ENCODE measurements at places on chromosomes 5 and 9.

GRCh38 chr9:105572455-105572854, 14.5 kb downstream of the FKTN start:
- no peak for DNase-seq

GRCh38 chr5:21807953-21808352, 1045.2 kb downstream of the CDH12 start:
- no peak for DNase-seq

DNA sequence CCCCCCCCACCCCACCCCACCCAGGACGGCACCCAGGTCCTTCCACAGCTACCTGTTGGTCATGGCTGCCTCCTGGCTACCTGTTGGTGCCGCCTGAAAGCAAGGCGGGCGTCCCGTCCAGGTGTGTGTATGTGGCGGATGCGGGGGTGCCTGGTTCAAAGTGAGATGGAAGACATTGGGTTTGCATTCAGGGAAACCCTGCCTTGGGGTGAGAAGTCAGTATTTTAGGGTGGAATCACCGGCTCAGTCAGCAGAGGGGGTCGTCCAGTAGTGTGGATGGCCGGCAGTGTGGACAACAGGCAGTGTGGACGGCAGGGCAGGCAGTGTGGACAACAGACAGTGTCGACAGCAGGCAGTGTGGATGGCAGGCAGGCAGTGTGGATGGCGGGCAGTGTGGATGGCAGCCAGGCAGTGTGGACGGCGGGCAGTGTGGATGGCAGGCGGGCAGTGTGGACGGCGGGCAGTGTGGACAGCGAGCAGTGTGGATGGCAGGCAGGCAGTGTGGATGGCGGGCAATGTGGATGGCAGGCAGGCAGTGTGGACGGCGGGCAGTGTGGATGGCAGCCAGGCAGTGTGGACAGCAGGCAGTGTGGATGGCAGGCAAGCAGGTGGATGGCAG, 28.0 kb downstream of the NKD2 start:
- DNase-seq, result no peak

- no peak for DNase-seq
Measured at GRCh38 chr5:31427013-31427723, 104.7 kb downstream of the DROSHA start.

- no peak for DNase-seq
Measured at GRCh38 chr9:100104314-100104713, 5.3 kb downstream of the INVS start.

- no peak for DNase-seq
Measured at GRCh38 chr9:100269656-100270055, 83.1 kb downstream of the TEX10 start.

GRCh38 chr5:107570805-107571531, 99.8 kb downstream of the EFNA5 start:
- DNase-seq, result peak; percentile 28

DNA sequence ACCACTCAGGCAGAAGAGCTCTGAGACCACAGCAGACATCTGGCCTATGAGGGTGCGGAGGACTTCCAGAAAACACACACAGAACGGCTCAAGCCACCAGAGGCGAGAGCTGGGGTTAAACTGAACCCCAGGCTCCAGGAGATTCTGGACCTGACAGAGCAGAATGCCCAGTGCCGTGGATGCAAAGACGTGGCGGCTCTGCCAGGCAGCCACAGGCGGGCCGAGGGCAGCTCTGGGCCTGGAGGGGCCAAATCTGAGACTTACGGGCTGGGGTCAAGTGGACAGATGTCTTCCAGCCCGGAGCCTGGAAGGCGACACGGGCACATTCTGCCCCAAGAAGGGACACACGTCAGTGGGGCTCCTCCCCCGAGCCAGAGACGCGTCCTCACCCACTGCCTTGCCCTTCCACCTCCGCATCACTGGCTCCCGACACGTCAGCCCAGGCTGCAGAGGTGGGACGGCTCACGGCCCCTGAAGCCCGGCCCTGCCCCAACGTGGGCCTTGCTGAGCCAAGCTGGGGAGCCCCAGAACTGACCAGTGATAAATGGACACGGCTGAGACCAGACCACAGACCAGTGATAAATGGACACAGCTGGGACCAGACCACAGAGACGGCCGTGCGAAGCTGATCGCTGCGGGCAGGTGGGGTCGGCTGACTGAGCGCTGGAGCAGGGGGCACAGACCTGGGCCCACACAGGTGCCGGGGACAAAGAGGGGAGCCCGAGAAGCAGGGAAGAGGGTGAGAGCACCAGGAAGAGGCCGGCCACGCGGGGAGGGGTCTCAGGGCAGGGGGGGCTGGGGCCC, 40.9 kb upstream of the NSMF start:
- no peak for DNase-seq

- DNase-seq, result no peak
Measured at GRCh38 chr9:26935847-26936246, 11.2 kb downstream of the PLAA start.

DNA sequence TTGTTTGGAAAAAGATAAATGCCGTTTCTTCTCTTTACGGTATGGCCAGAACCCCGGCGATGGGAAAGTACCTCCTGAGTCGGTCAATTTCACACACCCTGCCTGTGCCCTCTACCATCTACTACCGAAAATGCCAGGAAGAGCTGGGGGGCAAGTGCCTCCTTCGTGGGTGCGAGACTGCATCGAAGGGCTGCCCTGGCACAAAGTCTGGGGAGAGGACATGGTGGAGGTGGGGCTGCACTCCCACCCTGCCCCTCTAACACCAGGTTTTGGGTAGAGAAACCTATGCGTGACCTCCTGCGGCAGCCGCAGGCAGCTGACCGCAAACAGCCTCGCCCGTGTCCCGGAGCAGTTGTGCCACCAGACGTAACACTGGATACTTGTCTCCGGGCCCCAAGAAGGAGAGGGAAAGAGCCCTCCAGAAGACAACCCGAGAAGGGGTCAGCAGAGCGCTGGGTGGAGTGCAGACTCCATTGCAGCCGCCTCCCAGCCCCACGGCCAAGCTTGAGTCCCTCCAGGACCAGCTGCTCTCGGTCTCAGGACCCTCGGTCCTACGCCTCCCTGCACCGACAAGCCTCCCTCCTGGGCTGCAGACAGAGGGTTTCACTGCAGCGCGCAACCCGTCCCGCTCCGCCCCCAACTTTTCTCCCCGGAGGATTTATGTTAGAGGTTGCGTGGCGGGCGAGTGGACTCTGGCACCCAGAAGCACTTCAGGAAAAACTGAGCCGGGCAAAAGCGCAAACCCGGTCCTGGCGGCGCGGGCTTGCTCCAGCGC, 823 bp upstream of the PRDM6 start:
- DNase-seq, result no peak

- DNase-seq, result no peak
Measured at GRCh38 chr5:54742417-54742891, 224.9 kb downstream of the SNX18 start.

DNA sequence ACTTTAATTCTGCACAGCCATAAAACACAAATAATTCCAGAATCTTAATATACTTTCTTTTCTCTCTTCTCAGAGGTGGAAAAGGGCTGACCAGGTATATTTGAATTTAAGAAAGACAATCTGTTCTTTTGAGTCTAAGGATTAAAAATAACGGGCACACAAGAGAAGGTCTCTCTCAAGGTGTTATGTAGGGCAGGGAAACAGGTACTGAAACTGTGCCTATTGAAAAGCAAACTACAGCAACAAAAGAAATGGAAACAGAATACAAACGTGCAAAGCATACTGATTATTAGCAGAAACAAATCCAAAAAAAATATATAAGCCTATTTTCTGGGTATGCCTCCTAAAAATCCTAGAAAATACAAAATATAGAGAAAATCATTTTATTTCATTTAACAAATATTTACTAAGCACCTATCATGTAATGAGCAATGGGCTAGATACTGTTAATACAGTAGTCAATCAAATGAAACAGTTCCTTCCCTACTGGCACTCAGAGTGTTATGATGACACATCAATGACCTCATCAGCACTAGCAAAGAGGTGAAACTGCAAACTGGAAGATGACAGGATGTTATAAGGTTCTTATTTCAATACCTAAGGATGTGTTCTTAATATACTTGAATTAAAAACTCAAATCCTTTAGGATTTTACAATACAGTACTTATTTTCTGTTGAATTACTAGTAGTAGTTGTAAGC, 87.7 kb downstream of the AUH start:
- no peak for DNase-seq

DNA sequence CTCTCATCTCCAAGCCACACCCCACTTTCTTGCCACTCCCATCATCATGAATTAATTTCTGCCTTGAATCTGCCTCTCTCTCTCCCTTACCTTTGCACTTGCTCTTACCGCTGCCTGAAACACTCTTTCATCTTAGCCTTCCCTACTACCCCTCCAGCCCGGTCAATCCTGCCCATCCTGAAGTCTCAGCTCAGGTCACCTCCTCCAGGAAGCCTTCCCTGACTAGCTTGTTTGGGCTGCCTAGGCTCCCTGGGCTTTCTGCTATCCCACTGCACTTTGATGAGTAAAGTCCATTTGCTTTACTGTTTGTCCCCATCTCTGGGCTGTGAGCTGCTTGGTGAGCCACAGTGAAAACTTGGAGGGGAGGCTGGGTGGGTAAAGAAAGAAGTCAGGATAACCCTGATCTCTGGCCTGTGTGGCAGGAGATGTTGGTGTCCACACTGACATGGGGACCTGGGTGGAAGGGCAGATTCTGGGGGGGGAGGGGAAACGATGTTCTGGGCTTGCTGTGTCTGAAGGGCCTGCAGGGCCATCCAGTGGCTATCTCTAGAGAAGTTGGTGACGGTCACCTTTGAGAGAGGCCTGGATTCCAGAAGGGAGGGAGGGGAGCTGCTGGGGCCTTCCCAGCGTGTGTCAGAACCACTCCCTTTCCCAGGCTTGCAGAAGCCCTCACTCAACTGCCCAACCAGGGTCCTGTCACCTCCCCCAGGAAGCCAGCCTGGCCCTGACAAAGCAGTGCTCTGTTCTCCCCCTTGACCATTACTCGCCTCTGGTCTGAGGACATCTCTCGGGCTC, 75.0 kb upstream of the DAB2IP start:
- no peak for DNase-seq

DNA sequence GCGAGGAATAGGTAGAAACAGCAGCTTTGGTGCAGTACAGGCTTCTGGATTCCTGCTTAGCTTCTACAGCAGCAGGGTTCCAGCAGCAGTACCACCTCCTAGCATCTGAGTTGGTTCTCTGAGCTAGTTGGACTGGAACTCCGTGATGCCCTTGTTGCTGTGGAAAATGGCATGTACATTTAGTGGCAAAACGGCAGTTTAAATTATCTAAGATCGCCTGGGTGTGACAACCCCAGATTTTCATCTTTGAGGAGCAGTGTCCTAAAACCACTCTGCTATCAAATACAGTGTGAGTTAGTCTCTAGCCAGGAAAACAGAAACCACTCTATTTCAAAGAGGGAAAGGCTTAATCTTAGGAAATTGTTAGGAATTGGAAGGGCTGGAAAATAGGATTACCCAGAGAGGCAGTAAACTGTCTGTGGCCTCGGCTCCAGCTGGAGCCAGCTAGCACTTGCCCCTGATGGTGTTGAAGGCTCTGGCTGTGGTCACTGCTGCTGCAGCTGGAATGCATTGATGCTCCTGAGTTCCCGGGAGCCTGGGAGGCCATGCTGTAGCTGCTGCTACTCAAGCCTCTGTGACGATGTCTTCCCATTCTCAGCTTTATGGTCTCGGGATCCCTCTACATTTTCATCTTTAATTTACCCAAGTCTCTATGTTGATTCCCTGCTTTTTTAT, 29.4 kb downstream of the RAD23B start:
- no peak for DNase-seq

- DNase-seq, result no peak
Measured at GRCh38 chr5:14783691-14784090, 87.9 kb downstream of the ANKH start.

GRCh38 chr9:109385499-109385898, 64.6 kb upstream of the EPB41L4B start:
- DNase-seq, result no peak

DNA sequence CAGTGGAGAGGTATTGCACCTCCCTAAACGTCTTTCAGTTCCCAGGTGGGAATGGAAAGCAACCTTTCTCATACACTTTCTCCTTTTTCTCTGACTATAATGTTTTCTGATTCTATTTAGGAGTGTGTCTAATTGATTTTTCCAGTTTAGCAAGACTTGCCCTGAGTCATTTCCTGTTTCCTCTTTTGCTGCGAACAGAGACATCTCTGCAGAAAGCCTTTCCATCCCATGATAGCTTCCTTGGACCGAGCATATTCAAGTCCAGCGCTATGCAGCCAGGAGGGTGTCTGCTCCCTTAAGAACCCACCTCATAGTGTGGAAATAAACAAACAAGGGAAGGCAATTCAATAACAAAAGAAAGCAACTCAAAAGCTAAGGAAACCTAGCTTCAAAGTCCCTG, 60.0 kb upstream of the CDH6 start:
- DNase-seq, result no peak

- DNase-seq, result no peak
Measured at GRCh38 chr9:76891874-76892273, 14.0 kb downstream of the PRUNE2 start.

DNA sequence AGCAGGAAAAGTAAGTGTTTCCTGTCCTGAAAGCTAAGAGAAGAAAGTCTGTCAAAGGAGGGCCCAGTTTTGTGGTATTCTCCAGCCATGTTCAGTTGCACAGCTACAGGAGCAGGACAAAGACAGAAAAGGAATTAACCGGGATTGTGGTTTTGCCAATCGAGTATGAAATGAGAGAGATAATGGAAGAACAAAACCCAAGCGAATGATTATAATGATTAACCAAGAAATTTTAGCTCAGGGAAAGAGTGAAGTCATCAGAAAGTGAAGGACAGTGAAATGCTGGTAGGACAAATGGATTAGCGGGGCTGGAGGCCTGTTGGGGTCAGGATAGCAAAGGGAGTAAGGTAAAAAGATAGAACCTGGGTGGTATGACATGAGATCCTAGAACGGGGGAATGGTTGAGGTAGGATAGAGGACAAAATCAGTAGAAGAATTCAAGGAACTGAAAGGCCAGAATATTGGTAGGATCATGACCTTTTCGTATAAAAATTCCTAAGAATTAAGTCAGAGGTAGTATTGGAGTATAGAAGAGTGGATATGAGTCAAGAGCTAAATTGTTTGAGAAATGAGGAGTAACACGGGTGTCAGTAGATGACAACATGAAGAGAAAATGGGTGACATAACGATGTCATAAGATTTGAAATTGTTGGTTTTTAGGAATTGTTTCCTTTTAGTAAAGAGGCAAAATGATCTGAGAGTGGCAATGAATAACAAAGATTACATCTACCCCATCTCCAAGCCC, 52.8 kb downstream of the DIAPH1 start:
- no peak for DNase-seq

- DNase-seq, result no peak
Measured at GRCh38 chr5:142782976-142783530, 12.9 kb downstream of the ARHGAP26 start.

GRCh38 chr9:70534471-70534870, 120.0 kb upstream of the KLF9 start:
- DNase-seq, result no peak

- DNase-seq, result no peak
Measured at GRCh38 chr9:22238809-22239684, 207.6 kb upstream of the DMRTA1 start.

GRCh38 chr5:180360078-180360957, 7.2 kb upstream of the GFPT2 start:
- no peak for DNase-seq

All from activated CD4-positive, CD25-positive, alpha-beta regulatory T cell treated with anti-CD3 and anti-CD28 coated beads, Interleukin-2, amount 50 U/mL, for 72 hours (primary cell).